H1 (cell line): ENCODE measurements at places on chromosomes 5 and 9. TPM values are rescaled to one million over a fixed set of nuclear protein-coding genes. Genes with fewer than 3 reads are reported as not detected.

Gene IFNB1
- polyA plus RNA-seq, result not detected in 2 replicates

Gene FSD1L
- 0.46 and 0.91 TPM in 2 replicates for polyA plus RNA-seq

- no peak for DNase-seq
These were observed 76.1 kb downstream of the ADAMTS2 start for GRCh38 chr5:179268966-179269693.

Gene TRIM36
- polyA plus RNA-seq, result 8.5 and 10.5 TPM in 2 replicates

Gene MSX2
- polyA plus RNA-seq, result 0.24 and 0.30 TPM in 2 replicates

Gene GDA
- polyA plus RNA-seq, result 0.17 and 0.35 TPM in 2 replicates

DNA sequence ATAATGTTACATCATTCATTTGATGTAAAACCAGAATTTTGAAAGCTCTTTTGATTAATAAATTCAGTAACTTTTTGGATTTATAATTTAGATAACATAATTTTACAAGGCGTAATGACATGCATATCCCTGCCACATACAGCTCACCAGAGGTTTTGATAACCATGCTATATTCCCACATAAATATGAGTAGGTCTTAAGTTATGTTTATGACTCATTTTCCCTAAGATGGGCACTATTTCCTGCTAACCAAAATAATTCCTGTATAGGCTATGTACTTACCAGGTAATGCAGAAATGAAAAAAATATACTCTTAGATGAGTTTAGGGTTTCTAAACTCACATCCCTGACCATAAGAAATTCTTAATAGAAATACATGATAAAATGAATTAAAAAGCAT, 93.9 kb upstream of the EDIL3 start:
- no peak for DNase-seq
